C1 segment of cervical spinal cord (tissue), 14 donors: ENCODE measurements at places on chromosomes 6 and 20.

DNA sequence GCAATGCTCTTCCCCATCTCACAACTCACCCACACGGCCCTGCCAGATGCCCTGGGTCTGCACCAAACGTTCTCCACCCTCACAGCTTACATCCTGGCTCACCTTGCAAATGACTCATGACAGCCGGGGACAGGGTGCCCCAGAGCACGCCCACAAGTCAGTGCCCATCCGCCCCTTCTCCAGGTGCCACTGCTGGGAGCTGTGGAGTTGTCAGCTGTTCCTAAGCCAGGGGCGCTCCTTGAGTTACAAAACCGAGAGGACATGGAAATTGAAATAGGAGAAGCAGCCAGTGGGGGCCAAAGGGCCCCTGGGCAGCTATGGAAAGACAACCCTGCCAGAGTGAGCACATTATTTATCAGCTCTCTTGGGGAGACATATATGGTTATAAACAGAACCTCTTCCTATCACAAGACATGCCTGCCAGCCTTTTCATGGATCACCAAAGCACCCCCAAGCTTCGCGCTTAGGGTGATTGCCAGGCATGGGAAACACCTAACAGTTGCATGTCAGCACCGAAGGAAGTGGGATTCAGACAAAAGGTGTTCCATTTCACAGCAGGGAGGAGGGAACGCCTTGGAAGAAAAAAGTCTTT is 236.8 kb downstream of the LY86 start:
- DNase-seq, result no peak

DNA sequence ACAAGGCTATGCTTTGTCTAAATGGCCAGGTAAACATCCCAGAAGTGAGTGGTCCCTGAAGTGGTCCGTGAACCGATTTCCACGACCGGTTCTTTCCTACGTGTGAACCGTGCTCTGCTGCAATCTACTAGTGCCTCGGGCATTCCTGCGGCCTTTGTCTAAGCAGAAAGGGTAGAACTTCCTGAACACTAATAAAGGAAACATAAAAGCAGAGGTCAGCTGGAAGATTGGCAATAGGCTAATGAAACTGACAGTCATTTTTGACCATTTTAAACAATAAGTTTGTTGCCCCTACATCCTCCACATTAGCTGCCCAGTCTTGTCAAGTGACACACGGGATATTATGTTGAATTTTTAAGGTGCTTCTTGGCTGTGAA is 410.0 kb downstream of the PLCB1 start:
- DNase-seq, result no peak

DNA sequence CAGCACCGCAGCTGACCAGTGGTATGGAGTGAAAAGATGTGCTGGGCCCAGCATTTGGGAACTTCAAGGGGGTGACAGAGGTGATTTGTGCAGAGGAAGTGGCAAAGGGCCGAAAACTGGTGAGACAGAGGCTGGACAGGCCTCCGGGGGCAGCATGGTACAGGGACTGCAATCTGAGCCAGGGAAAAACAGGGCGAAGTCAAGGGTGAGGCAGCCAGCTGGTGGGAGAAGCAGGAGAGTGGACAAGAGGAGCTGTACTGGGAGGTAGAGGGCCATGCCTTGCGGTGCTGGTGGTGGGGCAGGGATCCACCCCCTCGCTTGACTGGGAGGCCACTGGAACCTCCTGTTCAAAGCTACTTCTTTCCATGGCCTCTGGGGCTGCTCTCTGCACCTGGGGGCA is 7.3 kb upstream of the GFRA4 start:
- no peak for DNase-seq

DNA sequence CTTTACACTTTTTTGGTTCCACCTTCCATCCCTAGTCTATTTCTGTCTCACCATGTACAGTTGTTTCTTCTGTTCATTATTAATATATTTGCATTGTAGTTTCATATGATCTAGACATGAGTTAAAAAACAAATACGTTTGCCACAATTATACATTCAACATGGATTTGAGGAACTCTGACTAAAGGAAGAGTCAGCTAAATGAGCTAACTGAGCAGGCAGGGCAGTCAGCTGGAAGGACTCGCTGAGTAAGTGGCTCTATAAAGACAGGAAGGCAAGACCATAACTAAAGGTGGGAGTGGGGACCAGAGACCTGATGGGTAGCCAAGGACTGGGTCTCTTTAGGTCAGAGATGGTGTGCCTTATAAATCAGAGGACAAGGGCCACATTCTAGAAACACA is 26.3 kb downstream of the TMX4 start:
- no peak for DNase-seq

GRCh38 chr6:154887051-154887450 is 108.1 kb upstream of the TIAM2 start:
- DNase-seq, result no peak

DNA sequence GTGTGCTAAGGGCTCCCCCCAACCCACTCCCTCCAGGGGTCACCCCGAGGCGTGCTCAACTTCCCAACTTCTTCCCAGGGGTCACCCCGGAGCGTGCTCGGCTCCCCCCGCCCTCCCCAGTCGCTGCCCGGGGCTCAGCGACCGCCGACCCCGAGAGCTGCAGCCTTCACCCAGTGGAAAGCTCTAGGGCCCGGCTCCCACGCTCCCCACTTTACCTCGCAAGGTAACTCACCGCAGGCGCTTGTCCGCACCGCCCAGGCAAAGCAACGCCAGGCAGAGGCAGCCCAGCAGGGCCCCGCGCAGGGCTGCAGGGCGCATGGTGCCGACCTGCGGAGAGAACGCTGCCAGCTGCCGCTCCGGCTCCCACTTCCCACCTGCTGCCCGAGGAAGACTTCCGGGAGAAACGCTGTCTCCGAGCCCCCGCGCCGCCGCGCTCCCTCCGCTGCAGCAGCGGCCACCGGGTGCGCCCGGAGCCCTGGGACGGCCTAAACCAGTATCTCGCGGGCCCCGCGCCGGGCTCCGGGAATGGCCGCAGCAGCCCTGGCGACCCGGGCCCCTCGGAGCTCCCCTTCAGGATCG is 396 bp downstream of the RNASET2 start:
- no peak for DNase-seq

DNA sequence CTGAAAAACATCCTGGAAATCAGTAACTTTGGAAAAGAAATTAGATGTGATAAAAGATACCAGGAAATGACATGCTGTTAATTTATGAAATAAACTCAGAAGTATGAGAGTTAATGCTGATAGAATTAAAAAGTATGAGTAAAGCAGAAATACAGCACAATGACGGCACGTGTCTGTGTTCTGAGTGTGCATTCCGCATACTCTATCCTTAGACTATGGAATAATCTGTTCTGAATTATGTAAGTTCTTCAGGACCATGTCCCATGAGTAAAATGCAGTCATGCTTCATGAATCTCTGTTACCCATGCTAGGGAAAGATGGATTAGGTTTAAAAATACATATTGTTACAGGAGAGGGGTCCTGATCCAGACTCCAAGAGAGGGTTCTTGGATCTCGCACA is 21.7 kb downstream of the HECA start:
- no peak for DNase-seq

DNA sequence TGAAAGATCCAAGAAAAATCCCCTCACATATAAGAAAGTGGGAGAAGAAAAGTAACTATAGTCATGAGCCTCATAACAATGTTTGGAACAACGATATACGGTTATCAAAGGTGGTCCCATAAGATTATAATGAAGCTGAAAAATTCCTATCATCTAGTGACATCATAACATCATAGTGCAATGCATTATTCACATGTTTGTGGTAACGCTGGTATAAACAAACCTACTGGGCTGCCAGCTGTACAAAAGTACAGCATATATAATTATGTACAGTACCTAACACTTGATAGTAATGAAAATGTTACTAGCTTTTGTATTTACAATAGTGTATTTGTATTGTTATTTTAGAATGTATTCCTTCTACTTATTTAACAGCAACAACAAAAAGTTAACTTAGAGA is 240.7 kb downstream of the RNGTT start:
- no peak for DNase-seq

GRCh38 chr6:114135363-114135971 is 164.5 kb upstream of the HDAC2 start:
- DNase-seq, result no peak

DNA sequence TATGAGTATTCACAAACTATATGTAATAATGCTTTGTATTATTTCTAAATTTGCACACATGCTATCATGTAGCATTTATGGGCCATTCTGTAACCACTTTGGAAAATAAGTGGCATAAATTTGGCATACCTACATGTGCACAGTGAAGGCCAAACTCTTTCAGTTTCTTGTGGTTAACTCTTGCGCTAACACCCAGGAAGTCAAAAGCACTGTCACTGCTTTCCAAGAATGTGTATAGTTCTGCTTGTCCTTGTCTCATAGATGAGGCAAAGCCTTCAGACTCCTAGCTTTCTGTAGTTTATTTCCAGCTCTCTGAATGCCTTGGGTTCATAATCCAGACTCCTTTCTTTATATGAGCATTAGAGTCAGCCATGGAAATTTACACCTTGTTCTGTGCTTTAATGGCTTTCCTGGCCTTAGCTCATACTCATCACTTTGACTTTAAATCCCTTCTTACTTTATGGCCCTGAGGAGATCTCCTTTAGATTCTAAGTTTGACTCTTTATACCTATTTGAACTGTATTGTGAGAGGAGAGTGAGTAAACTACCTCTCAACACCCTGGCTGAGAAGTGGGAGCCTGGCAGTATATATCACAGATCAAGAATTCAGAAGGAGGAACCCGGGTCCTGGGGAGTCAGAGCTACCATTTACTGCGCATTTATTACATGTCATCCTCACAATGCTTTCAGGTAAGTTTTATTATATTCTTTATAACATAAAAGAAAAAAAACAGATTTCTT is 949 bp upstream of the SLC17A3 start:
- no peak for DNase-seq

GRCh38 chr6:110813338-110814101 is 1.7 kb downstream of the CDK19 start:
- DNase-seq, result no peak

- no peak for DNase-seq
Measured at GRCh38 chr6:1394514-1395463, 5.4 kb downstream of the FOXF2 start.

GRCh38 chr20:56429941-56430340 is 17.9 kb downstream of the CASS4 start:
- DNase-seq, result no peak

DNA sequence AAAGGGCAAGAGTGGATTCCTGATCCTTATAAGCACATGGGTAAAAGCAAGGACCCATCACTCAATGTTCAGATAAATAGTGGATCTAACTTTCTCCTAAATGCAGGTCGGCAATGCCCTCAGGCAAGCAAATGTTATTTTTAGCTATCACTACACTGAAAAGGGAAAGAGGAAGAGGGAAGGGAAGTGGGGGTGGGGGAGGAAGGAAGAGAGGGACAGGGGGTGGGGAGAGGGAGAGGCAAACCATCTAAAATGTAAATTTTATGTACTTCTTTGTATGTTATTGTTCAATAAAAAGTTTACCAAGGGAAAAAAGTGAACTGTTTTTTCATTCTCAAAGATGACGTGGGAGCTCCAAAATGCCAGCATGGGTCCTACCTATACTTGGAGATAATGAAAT is 44.2 kb downstream of the CHD6 start:
- no peak for DNase-seq

GRCh38 chr6:123503619-123504018 is 133.1 kb downstream of the TRDN start:
- DNase-seq, result no peak

- DNase-seq, result no peak
Measured at GRCh38 chr6:42152024-42152423, 9.6 kb upstream of the C6orf132 start.

DNA sequence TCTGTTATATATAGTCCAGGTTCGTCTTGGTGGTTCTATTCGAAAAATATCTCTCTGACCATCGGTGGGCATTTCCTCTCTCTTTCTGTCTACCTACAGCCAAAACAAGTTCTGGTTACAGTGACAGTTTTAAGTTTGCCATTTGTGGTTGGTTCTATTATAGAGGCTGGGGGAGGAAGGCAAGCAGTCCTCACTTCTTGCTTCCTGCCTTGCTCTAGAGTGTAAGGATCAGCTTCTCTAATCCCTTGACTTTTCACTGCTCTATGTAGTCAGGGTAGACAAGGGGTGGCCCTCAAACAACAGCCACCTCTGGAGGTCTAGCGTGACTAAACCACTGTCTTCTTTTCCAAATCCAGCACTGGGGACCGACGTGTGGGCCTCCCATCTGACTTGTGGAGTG is 16.1 kb downstream of the E2F3 start:
- DNase-seq, result no peak

- no peak for DNase-seq
Measured at GRCh38 chr6:136772685-136773472, 19.4 kb downstream of the MAP3K5 start.
